ENCODE measurements at places on chromosomes 6 and 20.

DNA sequence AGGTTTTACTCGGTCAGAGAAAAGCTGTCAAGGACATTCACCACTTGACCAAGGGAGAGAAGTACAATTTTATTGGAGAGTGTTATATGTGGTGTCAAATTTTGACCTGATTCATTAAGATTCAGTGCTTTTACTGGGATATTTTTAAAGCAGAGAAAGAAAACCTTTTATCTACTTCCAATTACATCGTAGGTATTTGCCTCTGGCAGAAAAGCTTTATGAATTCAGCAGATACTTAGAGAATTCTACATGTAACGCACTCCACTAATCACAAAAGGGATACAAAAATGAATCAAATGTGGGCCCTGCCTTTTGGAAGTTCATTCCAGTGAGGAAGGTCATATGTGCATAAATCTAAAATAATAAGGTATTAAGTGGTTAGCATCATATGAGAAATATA, 133.7 kb downstream of the STXBP5 start:
- DNase-seq = no peak

- DNase-seq = no peak
These were observed 203.6 kb downstream of the GMPR start for GRCh38 chr6:16442031-16442430.

DNA sequence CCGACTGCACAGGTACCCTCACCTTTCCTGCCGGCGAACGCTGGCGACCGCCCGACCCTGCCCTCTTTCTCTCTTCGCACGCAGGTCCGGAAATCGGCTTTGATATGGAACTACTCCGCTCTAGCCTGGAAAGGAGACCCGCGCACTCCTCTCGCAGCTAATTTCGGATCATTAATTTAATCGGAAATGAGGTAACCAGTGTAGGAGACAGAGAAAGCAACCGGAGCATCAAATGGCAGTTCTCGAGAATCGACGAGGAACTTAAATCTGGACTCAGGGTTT, 949 bp upstream of the ATXN1 start:
- DNase-seq = peak; percentile 41

- peak; percentile 6 for DNase-seq
These were observed 42.7 kb upstream of the GCNT2 start for GRCh38 chr6:10478187-10479040.

DNA sequence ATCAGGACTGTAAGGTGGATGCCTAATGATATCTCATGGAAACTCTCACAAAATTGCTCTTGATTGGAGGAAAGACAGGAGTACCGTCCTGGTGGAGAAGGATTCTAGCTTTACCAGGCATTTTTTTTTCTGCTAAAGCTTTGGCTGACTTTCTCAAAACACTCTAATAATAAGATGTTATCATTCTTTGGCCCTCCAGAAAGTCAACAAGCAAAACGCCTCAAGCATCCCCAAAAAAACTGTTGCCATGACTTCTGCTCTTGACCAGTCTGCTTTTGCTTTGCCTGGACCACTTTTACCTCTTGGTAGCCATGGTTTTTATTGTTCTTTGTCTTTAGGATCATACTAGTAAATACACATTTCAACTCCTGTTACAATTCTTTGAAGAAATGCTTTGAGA, 55.5 kb upstream of the RUNX2 start:
- no peak for DNase-seq

GRCh38 chr6:168273441-168274036, 46.0 kb downstream of the DACT2 start:
- DNase-seq = no peak

DNA sequence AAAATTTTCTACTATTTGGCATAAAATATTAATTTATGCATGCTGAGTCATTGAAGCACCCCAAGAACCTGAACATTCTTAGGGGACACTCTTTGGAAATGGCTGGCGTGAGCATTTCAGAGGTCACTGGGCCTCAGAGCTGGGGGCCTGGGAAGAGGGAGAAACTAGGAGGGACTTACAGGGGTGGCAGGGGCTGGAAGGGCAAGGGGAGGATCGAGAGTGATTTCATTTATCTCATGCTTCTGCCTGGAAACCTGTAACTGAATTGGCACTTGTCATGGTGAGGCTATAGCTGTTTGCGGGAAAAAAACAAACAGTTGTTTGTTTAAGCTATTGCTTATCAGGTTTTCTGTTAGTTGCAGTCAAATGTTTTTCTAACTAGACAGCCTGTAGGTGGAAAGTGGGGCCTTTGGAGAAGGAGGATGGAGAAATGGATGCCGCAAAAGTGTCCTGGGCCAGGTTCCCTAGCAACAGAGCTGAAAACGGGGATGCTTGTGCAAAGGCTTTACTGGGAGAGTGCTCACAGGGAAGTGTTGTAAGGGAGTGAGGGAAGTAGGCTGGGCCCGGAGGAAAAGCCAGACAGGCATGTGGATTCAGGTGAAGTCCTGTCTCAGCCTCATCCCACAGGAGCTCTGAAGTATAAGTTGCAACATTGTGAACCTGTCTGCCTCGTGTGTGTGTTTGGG, 36.4 kb upstream of the KAT14 start:
- DNase-seq = no peak

- peak; percentile 53 for DNase-seq
These were observed 455.0 kb upstream of the GJE1 start for GRCh38 chr6:141677598-141678211.

- no peak for DNase-seq
These were observed 146.1 kb downstream of the TTLL2 start for GRCh38 chr6:167470836-167471547.

DNA sequence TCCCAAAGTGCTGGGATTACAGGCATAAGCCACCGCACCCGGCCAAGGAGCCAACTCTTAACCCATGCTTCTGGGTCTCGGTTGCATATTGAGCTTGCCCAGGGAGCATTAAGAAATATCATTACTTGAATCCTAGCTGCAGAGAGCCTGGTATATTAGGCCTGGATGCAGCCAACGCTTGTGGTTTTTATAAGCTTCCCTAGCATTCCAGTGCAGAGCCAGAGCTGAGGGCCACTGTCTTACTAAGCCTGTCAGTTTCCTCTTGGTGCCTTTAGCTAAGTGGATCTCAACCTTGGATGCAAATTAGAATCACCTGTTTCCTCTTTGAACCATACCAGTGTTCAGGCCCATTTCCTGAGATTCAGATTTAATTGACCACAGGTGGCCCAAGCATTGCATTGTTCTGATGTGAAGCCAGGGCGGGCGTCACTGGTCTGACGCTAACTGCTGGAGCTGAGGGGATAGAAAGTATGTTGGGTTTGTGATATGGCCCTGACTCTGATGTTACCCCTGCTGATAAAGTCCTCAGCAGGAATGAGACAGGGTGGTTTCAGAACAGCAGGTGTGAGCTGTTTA, 76.3 kb downstream of the BTBD3 start:
- no peak for DNase-seq

GRCh38 chr6:44046516-44047178, 80.6 kb downstream of the MRPL14 start:
- DNase-seq = no peak

- no peak for DNase-seq
These were observed 21.6 kb downstream of the SASH1 start for GRCh38 chr6:148364056-148364824.

- no peak for DNase-seq
These were observed 7.2 kb upstream of the KCNB1 start for GRCh38 chr20:49489688-49490087.

GRCh38 chr20:5862703-5863039, 87.7 kb downstream of the TRMT6 start:
- no peak for DNase-seq

DNA sequence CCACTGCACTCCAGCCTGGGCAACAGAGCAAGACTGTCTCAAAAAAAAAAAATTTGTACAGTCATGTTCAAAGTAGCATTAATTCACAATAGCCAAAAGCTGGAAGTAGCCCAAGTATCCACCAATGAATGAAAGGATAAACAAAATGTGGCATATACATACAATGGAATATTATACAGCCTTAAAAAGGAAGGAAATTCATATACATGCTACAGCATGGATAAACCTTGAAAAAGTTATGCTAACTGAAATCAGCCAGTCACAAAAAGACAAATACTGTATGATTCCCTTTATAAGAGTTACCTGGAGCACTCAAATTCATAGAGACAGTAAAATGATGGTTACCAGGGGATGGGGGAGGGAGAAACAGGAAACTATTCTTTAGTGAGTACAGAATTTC, 15.7 kb downstream of the EEF1A1 start:
- no peak for DNase-seq

DNA sequence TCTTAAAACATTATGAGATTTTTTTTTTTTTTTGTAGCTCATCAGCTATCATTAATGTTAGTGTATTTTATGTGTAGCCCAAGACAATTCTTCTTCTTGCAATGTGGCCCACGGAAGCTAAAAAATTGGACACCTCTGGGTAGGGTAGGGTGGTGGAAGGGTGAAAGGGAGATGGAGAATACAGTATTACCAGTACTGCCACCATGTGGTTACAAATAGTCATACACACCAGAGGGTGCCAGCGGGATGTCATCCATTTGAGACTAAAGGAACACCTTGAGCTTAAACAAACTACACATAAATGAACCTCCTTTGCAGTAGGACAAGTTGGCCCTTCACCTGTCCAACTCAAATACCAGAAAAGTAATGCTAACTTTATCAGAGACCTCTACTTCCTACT, 601.9 kb downstream of the HTR1B start:
- DNase-seq = peak; percentile 38

DNA sequence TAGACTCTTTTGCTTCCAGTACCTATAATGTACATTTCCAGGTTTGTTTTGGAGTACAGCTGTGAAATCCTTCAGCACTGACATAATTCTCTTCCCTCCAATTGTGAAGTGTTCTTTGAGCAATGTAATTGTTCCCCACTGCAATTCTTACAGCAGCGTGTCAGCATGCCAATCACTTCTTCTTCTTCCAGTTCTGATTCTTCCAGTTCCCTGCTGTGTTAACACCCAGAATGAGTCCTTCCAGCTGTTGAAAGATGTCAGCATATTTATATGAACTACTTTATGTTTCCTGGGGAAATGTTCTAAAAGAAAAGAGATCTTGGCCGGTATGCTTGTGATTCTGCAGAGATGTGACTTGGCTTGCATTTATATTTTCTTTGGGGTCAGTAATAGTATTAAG, 213.9 kb downstream of the UNC5CL start:
- DNase-seq = no peak

- DNase-seq = no peak
These were observed 196.5 kb upstream of the OPRM1 start for GRCh38 chr6:153842491-153842890.

DNA sequence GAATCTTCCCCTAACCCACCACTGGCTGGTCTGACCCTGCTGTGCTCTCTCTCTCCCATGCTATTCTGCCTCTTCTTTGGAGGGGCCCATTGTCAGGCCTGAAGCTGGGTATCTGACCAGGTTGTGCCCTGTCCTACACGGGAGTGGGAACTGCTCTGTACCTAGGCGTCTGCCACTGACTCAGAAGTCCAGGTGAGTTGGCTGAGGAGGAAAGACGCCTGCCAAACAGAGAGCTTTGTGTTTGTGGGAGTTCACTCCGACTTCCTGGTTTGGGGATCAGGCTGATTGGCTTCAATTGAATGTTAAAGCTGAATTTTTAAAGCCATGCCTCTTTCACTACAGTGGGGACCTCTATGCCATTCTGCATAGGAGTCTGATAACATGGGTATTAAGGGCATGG, 136.0 kb downstream of the CCDC170 start:
- no peak for DNase-seq

DNA sequence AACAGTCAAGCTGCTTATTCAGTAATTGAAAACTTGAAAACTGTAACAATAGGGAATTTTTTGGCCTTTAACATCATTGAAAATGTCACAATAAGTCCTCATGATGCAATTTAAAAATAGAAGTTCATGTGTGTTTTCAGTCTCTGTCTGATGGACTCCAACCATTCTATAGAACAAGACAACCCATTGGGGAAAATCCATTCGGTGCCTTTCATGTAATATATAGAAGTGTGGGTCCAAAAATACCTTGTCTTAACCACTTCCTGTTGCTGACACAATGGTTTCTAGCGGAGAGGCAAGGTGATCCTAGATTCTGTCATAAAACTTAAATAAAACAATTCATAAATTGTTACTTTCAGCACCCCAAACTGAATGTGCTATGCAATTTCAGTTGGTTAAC, 1131.3 kb upstream of the MAP3K7 start:
- no peak for DNase-seq
